ENCODE measurements at places on chromosomes 6 and 20.

- DNase-seq: no peak
Observed at GRCh38 chr6:135955099-135955498, 103.6 kb downstream of the PDE7B start.

DNA sequence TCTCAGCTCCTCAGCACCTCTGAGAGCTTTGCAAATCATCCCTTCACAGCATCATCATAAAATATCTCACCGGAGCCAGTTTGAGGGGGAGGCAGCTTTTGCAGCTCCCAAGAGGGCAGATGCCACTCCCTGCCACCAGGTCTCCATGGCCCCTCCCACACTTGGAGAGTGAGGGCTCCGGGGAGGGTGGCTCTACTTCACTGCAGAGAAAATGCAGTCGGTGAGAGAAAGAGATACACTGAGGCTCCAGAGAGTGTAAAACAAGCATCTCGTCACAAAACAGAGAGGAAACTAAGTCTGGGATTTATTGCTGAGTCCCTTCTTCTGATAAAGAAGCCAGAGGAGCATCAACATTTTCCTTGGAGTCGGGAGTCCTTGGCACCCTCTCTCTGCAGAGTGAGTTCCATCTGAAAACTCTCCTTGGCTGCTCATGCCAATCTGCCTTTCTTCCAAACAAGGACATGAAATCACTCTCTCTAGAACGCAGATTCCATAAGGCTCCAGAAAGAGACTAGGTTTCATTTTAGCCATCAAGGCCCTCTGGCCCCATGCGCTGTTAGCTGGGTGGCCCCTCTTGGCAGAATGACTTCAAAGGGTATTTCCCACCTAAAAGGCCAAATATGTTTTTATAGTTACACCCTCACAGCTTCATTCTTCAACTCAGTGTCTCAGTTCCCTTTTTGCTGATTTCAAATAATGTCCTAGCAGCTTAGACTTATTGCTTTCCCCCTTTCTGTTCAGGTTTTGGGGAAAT, 70.6 kb upstream of the F13A1 start:
- no peak for DNase-seq

- no peak for DNase-seq
Observed at GRCh38 chr20:37866051-37866450, 36.9 kb upstream of the VSTM2L start.

- no peak for DNase-seq
Observed at GRCh38 chr6:142975365-142975764, 30.4 kb upstream of the HIVEP2 start.

- no peak for DNase-seq
Observed at GRCh38 chr6:150327117-150327774, 41.6 kb upstream of the IYD start.

- DNase-seq: no peak
Observed at GRCh38 chr20:54450207-54450606, 25.2 kb upstream of the DOK5 start.
